Iris pigment epithelial cell (primary cell): ENCODE measurements at places on chromosomes 5 and 9.
A peak's percentile ranks its signal among the peaks of the same experiment; 100 is the strongest.

DNA sequence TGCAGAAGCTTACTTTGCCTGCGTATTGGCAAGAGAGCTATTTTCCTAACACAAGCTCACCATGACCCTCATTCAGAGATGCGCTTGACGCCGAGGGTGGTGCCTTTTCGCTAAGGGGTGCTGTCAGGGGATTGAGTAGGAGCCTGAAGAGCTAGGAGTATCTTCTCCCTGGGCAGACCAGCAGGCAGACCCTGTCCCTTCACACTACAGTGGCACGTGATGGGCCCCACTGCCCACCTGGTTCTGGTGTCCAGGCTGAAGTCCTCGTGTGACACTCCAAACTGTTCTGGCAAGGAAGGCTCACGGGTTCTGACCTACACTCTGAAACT is 198.3 kb downstream of the AUH start:
- DNase-seq, result no peak

DNA sequence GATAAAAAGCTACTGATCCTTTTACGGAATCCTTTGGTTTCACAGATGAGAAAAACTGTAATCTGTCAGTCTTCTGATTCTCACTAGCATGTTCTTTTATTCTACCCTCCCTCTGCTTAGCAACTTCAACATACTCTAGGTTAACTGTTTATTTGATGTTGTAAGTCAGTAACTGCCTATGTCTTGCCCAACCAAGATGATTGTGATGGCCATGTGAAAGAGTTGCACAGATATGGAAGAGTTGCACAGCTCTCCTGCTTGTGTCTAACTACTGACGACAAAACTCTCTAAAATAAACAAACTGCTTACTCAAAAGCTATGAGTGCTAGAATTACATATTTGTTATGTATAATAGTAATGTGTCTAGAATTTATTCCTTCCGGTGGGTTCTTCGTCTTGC is 227.3 kb upstream of the DAB2 start:
- DNase-seq, result peak; percentile 37

DNA sequence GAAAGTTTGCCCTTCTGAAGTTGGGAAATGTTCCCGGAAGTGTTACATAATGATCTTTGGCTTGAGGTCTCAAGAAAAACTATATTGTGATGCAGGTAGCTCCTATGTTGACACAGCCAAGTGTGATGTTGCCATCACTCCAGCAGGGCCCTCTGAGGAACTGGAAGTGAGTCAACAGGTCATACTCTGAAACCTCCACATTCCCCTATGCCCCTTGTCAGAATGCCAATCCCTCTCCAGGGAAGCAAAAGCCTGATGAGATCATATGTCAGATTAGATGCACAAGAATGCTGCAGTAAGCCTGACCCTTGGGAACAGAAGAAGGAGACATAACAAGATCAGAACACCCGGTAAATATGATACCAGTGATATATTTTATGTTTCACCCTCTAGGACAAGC is 66.8 kb upstream of the ITGA2 start:
- peak; percentile 89 for DNase-seq

- DNase-seq, result no peak
These were observed 864 bp upstream of the GRIN3A start for GRCh38 chr9:101739311-101739710.

DNA sequence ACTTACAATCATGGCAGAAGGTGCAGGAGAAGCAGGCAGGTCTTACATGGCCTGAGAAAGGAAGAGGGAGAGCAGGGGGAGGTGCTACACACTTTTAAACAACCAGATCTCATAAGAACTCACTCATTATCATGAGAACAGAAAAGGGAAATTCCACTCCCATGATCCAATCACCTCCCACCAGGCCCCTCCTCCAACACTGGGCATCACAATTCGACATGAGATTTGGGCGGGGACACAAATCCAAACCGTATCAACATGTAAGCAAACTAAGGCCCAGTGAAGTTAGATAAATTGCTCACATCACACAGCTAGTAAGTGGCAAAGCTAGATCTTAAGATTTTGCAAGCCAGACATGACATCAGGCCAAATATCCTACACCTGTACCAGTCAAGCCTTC is 48.3 kb upstream of the RIC1 start:
- no peak for DNase-seq

- no peak for DNase-seq
These were observed 684.8 kb upstream of the CCNG1 start for GRCh38 chr5:162752612-162753011.

DNA sequence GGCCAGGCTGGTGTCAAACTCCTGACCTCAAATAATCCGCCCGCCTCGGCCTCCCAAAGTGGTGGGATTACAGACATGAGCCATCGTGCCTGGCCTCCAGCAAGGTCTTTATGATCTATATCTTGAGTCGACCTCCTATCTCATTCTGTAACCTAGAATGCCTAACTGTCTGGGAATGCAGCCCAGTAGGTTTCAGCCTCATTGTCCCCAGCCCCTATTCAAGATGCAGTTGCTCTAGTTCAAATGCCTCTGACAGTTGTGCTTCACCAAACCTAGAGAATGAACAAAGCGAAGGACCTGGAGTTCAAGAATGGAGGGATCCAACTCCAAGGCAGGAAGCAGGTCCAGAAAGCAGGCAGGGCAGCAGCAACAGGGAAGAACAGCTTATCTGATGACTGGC is 30.8 kb downstream of the GLRX start:
- peak; percentile 36 for DNase-seq

DNA sequence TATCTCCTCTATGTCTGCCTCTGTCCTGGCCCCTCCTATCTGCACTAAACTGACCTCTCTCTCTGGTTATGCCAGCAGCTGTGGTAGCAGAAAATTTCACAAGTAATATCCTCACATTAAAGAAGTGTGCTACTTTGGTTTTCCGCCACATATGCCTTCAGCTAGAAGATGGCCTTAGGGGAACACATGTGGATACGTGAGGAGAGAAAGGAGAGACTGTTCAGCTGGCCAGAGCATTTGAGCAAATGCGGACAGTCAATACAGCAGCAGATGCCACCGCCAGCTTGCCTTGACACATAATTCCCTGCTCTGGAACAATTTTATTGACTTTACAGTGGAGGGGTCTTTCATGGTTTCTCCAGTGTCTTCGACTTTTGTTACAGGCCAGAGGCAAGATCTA is 434.6 kb downstream of the TAF11L14 start:
- DNase-seq, result no peak

DNA sequence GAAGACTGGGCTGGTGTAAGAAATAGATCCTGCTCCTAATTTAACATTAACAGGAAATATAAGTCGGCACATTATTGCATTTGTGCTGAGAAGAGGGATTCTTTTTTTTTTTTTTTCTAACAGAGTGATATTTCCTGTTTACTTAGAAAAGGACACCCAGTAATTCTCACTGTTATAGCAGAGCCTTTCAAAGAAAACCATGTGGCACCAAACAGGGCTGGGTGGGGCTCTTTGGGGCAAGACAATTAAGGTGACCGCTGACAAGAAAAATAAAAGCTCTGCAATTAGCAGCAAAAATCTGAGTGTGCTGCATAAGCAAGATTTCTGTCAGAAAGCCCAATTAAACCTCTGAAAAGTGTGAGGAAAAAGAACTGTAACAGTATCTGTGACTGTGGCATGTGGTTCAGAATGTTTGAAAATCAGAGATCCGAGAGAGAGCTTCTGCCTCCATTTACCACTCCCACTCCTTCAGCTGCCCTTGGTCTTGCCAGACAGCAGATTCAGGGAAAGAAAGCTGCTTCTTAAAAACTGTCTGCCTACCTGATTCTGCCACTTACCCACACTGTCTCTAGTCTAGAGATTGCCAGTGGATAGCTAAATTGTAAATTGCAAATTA is 77.1 kb upstream of the IQGAP2 start:
- no peak for DNase-seq

DNA sequence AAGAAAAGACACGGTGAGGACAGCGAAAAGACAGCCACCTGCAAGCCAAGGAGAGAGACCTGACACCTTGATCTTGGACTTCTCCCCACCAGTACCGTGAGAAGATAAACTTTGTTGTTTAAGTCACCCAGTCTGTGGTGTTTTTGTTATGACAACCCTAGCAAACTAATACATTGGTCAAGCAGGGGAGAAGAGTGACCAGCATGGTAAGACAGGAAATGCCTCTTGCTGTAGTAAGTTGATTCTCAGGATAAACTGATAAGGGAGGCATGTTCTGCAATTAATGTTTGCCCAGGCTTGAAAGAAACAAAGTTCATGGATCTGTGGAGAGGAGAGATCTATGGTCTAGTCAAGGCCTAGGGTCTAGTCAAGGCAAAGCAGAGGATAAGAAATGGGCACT is 801.2 kb downstream of the MAT2B start:
- peak; percentile 78 for DNase-seq

GRCh38 chr5:127849408-127849807 is 146.2 kb downstream of the CCDC192 start:
- no peak for DNase-seq

GRCh38 chr5:38452201-38452600 is 104.2 kb downstream of the LIFR start:
- no peak for DNase-seq

DNA sequence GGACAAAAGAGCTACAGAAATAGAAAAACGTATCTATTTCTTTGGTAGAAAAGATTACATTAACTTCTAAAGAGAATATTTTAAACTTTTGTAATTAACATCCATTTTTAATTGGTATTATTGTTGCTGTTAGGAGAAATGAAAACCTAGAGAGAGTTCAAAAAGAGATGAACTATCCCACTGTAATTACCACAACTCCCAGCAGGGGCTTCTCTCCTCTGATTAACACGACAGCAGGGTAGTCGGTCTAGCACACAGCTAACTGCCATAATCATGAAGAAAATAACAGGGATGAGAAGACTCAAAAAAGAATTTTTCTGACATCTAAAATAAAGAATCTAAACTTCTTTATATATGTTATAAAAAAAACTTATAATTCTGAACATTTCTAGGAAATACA is 86.2 kb upstream of the CDH9 start:
- DNase-seq, result peak; percentile 48

- DNase-seq, result no peak
These were observed 119.0 kb upstream of the KLF9 start for GRCh38 chr9:70533492-70533891.

- DNase-seq, result no peak
These were observed 289.6 kb downstream of the SEC61B start for GRCh38 chr9:99511723-99512122.
